T-helper 1 cell (primary cell): ENCODE measurements at places on chromosomes 12 and 14.

DNA sequence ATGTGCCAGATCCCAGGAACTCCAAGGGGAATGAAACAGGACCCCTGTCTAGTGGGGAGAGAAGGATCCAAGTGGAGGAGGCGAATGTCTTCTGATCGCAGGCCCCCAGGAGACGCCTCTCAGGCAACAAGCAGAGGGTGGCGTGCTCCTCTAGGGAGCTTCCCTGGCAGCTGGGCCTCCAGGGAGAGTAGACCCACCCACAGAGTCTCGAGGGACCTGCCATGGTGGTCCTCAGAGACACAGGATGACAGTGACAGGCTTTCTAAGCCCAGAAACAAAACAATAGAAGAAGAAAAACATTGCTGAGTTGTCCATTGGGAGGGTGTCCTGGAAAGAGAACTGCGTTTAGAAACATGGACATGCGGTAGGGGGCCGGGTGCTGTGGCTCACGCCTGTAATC lies 140.6 kb upstream of the MAP1LC3B2 start:
- DNase-seq, result no peak

- no peak for DNase-seq
Measured at GRCh38 chr14:101247842-101248725, 313.2 kb upstream of the DIO3 start.

DNA sequence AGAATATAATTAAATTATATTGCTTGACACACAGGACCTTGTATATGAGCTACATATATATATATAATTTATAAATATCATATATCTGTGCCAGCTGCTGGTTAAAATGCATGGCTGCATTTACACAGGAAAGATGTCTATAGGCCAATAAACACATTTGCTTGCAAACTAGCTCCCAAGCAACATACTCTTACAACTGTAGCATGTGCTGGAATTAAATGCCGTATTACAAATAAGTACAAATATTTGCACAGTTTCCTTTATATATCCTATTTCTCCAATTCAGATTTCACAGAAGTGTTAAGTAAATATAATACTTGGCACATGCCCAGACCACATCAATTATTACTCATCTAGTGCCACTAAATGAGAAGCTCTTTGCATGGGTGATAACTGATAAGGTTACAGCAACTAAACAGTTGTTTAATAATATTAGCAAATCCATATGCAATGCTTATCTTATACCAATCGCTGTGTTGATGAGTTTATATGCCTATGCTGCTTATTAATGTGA lies 66.7 kb upstream of the E2F7 start:
- DNase-seq, result no peak

DNA sequence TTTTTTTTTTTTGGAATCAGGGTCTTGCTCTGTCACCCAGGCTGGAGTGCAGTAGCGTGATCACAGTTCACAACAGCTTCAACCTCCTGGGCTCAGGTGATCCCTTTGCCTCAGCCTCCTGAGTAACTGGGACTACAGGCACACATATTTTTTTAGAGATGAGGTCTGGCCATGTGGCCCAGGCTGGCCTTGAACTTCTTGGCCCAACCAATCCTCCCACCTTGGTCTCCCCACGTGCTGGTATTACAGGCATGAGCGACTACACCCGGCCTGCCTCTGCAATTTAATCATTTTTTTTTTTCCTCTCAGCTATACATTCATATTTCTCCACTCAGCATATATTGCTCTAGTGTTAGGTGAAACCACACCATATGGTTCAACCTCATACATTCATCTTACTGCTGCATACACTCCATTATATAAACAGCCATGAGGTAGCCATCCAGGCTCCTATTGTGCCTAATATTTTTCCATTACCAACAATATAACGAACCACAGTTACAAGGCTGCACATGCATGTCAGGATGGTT lies 7.1 kb downstream of the STX2 start:
- DNase-seq, result no peak

- peak; percentile 15 for DNase-seq
Measured at GRCh38 chr14:88492272-88493089, 62.3 kb downstream of the PTPN21 start.
